ENCODE measurements at places on chromosomes 6 and 20.

- no peak for DNase-seq
Observed at GRCh38 chr20:47785311-47785853, at the start of gene SULF2. SULF2 (minus strand) TSS chr20:47785481; CDS start chr20:47757363, 28,118 bp downstream.

GRCh38 chr6:142809947-142810346, 135.0 kb downstream of the HIVEP2 start:
- no peak for DNase-seq

- no peak for DNase-seq
Observed at GRCh38 chr6:5095236-5095635, 10.1 kb downstream of the PPP1R3G start.

- DNase-seq = no peak
Observed at GRCh38 chr6:37513576-37513975, 13.9 kb upstream of the CCDC167 start.

- no peak for DNase-seq
Observed at GRCh38 chr6:10852361-10852960, 14.1 kb upstream of the MAK start.

GRCh38 chr6:168968228-168968627, 285.4 kb downstream of the THBS2 start:
- DNase-seq = no peak

DNA sequence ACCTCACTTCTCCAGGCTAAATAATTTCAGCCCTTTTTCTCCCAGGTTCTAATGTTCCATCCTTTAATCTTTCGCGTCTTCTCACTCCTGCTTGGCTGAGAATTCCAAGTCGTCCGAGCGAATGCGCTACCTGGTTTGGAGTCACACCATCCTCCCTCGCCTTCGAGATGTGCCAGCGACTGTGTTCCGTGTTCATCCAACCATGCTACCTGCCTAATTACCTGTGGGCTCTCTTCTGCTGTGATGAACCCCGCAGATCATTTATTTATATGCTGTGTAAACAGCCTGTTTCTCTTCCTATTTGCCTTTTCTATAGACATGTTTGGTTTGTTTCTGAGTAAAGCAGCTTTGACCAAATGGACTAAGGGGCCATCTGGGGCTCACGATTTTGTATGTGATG, 83.5 kb upstream of the TMEM181 start:
- DNase-seq = no peak

- DNase-seq = no peak
Observed at GRCh38 chr6:32854376-32855178, 585 bp downstream of the PSMB9 start.

GRCh38 chr6:37889051-37889450, 69.5 kb downstream of the ZFAND3 start:
- DNase-seq = no peak

DNA sequence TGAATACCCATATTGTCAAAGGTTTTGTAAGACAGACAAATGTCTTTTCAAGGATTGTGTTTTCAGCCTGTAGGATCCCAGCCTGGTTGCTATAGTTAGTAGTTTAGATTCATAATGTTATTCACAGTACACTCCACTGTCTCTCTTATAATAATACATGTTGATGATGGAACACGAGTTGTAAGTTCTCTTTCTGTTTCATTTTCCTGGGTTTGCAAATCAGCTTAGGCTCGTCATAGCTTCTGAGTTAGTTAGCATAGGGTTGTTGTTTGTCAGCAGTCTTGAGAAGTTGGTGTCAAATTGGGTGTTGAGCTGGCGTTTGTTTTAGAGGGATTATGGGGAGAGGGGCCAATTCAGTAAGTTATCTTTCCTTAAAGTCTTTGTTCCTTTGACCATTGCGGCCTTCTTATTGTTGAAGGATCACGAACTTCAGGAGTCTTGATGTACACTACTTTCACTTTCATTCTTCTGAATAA, 45.8 kb downstream of the QKI start:
- no peak for DNase-seq

DNA sequence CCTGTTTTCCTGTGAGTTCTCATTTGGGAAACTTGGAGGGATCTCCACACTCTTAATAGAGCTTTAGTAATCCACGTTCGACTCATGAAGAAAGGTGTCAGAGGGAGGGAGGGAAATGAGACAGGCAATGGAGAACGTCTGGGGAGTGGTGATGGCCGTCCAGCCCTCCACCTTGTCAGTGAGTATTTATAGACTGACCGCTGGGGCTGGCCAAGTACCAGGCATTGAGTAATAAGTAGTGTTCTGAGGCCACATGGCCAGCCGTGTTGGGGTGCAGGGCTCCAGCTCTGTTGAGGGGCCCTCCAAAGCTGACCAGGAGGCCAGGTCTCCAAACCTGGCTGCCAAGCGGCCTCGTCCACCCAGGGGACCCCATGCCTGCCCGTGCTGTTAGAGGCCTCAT, 11.3 kb upstream of the DSN1 start:
- DNase-seq = no peak

GRCh38 chr6:34389034-34389433, 3.4 kb downstream of the NUDT3 start:
- no peak for DNase-seq

- DNase-seq = no peak
Observed at GRCh38 chr6:31615748-31616147, 714 bp downstream of the AIF1 start.

DNA sequence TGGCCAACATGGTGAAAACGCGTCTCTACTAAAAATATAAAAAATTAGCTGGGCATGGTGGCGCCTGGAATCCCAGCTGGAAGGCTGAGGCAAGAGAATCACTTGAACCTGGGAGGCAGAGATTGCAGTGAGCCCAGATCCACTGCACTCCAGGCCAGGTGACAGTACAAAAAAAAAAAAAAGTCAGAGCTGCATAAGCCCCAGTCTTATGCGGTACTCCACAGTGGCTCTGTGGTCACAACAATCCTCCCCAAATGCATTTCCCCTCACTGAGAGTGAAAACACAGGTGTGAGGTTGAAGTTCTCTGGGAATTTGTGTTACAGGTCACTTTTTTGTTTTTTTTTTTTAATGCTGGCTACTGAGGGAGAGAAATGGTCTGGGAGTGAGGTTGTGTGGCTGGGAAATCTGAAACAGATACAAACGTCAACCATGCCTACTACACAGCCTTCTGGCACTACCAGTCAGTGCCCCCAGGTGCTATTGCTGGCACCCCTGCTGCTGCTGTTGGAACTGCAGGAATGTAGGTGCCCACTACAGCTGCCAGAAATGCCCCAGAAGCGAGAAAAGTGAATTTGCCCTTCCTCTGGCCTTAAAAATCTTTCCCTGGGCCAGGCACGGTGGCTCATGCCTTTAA, 5.7 kb downstream of the MRPS26 start:
- DNase-seq = no peak

DNA sequence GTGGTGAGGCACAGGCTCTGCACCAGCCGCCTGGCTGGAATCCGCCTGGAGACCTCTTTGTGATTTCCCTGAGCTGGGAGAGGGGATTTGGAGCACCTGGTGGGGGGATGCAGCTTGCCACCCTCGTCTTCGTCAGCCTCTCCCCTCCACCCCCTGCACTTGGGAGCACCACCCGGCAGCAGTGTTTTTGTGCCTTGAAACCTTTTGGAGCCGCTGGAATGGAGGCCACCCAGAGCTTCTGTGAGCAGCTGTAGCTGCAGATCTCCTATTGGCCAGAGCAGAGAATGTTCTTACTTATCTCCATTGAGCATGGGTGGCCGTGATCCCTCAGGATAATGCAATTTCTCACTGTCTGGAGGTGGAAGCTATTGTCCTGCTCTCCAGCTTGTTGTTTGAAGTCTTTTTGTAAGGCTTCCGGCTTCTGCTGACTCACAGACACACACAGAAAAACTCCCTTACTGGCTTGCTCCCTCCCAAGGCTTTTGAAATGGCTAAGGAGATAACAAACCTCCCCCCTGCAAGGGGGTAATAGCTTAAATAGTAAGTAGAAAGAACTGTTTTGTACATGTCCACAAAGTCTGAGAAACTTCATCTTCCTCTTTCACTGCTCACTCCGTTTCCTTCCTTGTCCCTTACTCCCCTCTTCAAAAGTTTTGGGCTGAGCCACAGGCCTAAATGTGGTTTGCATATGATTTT, 271.2 kb downstream of the PRL start:
- DNase-seq = no peak

DNA sequence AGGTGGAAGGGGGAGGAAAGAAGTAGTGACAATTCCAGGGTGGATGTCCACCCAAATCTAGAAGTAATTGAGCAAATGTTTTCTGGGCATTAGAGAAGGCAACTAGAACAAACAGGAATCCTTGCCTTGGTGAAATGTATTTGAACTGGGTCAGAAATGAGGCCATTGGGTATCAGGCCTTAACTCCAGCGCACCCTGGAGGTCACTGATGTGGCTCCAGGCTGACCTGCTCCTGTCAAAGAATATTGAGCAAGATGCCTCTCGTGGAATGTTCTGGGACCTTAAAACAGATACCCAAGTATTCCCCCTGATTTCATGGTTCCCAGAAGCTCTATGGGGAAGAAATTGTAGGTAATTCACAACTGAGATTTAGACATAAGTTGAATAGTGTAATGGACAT, 6.9 kb downstream of the HLA-DPB1 start:
- no peak for DNase-seq

- no peak for DNase-seq
Observed at GRCh38 chr20:10316582-10316981, 98.0 kb downstream of the SNAP25 start.

GRCh38 chr6:42168650-42169049, 4.5 kb upstream of the GUCA1A start:
- DNase-seq = no peak

DNA sequence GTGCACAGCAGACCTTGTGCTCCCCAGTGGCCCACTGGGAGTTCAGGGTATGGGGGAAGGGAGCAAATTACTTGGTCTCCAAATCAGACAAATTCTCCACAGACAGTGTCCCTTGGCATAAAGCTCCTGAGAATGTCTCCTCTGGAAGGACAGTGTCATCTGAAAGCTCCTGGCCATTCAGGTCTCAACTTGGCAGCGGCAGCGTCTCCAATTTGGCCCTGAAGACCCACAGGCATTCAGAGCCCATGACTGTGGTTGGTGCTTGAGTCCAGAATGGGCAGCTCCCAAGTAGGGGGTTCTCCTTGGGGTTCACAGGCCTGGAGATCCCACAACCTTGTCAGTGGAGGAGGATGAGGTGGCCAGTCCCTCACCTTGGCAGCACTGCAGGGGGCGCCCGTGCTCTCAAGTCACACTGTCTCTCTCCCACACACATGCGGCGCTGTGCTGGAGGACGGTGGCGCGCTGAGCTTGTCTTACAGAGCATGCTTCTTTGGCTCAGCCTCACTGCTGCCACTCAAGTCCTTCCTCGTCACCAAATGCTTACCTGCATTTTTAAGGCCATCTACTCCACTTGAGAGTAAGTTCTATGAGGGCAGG, 20.7 kb downstream of the DYNLRB1 start:
- peak; percentile 87 for DNase-seq

DNA sequence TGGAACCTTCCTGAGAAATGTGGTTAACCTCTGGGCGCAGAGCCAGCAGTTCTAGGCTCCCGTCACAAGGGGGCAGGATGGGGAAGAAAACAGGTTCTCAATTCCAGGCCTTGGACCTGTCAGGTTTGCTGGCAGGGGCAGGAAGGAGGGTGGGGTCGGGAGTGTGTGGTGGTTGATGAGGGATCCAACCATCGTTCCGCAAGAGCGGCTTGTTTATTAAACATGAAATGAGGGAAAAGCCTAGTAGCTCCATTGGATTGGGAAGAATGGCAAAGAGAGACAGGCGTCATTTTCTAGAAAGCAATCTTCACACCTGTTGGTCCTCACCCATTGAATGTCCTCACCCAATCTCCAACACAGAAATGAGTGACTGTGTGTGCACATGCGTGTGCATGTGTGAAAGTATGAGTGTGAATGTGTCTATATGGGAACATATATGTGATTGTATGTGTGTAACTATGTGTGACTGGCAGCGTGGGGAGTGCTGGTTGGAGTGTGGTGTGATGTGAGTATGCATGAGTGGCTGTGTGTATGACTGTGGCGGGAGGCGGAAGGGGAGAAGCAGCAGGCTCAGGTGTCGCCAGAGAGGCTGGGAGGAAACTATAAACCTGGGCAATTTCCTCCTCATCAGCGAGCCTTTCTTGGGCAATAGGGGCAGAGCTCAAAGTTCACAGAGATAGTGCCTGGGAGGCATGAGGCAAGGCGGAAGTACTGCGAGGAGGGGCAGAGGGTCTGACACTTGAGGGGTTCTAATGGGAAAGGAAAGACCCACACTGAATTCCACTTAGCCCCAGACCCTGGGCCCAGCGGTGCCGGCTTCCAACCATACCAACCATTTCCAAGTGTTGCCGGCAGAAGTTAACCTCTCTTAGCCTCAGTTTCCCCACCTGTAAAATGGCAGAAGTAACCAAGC, 29.6 kb downstream of the SRSF3 start:
- no peak for DNase-seq

GRCh38 chr20:63687419-63688178, 8.9 kb upstream of the TNFRSF6B start:
- DNase-seq = peak; percentile 89

DNA sequence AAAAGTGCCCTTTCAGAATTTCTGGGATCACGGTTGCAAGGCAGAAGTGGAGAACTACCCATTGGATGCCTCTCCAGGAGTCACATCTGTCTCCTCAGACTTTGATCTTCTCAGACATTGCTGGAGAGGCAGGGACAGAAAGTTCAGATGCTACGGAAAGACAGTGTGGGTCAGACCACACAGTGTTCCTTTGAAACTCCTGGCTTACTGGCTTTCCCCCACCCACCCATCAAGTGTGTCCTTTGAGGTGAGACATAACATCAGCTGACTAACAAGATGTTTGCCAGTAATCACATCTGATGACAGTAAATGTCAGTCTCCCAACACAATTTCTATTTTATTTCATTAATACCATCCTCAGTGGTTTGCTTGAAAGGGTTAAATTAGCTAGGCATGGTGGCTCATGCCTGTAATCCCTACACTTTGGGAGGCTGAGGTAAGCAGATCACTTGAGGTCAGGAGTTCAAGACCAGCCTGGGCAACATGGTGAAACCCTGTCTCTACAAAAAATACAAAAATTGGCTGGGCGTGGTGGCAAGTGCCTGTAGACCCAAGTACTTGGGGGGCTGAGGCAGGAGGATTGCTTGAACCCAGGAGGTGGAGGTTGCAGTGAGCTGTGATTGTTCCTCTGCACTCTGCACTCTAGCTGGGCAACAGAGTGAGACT, 67.2 kb upstream of the SNX9 start:
- DNase-seq = no peak

- DNase-seq = no peak
Observed at GRCh38 chr6:165298402-165298801, 11.0 kb downstream of the C6orf118 start.

DNA sequence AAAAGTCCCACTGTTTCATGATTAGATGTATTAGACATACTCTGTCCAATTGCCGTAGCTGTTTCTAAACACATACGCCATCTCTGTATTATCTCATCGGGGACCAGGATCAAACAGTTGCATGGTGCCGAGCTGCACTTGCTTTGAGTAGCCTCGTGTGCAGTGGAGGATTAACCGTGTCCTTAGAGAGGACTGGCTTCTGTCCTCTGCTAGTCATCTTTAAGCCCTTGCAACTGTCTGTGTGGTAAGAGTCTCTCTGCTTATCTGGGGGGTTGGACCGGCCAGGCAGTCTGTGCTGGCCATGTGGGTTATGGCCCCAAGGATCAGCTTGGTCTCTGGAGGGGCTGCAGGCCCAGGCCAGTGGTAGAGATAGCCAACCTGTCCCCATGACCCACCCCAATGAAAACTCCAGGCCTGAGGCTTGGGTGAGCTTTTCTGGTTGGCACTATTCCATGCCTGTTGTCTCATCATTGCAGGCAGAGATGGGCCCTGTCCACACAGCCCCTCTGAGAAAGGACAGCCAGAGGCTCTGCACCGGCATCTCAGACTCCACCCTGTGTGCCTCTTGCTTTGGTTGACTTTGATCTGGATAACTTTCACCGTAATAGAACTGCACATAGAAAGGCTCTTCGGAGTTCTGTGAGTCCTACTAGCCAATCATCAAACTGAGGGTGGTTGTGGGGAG, 137.3 kb upstream of the SNX9 start:
- DNase-seq = no peak

- no peak for DNase-seq
Observed at GRCh38 chr6:124670801-124671200, 291.4 kb upstream of the RNF217 start.

Measured in RWPE2 (cell line).